Right forelimb (tissue), 1 donor: ENCODE measurements at places on chromosomes 7 and 10.

GRCh38 chr10:114427124-114427852 lies 23.0 kb upstream of the AFAP1L2 start:
- no peak for DNase-seq

- DNase-seq: peak; percentile 83
Observed at GRCh38 chr7:134778941-134779740, at the start of gene CALD1. Gene CALD1, plus strand, starts transcription at chr7:134779634. Its CDS starts 88,100 bp downstream, at chr7:134867734.

- peak; percentile 11 for DNase-seq
Observed at GRCh38 chr10:127899766-127900387, 7.0 kb upstream of the PTPRE start.

GRCh38 chr10:33122014-33122809 lies 164.2 kb upstream of the ITGB1 start:
- DNase-seq: peak; percentile 77

GRCh38 chr10:110609605-110610004 lies 34.5 kb upstream of the RBM20 start:
- DNase-seq: no peak

- DNase-seq: no peak
Observed at GRCh38 chr10:89001729-89002072, 11.1 kb downstream of the FAS start.

- DNase-seq: no peak
Observed at GRCh38 chr7:607938-608337, 88.3 kb upstream of the PDGFA start.

DNA sequence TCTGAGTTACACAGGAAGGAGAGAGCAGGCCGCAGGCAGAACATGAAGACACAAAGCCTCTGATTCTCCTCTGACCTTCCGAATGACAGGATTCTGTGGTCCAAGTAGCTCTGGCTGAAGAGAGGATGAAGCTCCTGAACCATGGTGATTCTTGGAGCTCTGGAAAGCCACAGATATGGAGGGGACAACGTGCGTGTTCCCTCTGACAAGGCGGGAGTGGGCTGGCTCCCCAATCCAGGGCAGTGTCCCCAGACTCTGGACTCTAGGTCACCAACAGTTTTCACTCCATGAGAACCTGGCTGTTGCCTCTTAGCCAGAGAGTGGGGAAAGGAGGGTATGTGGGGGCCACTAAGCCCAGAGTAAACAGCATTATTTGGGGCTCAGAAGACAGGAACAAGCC lies 7.4 kb upstream of the TRPV6 start:
- DNase-seq: no peak

GRCh38 chr10:80996615-80997193 lies 459.0 kb downstream of the SH2D4B start:
- DNase-seq: no peak
